Uterus (tissue), 4 donors: ENCODE measurements at places on chromosomes 2 and 18. TPM values are rescaled to one million over a fixed set of nuclear protein-coding genes. Genes with fewer than 3 reads are reported as not detected.

- DNase-seq: no peak
These were observed 122.3 kb upstream of the RAB6C start for GRCh38 chr2:129857200-129857599.

DNA sequence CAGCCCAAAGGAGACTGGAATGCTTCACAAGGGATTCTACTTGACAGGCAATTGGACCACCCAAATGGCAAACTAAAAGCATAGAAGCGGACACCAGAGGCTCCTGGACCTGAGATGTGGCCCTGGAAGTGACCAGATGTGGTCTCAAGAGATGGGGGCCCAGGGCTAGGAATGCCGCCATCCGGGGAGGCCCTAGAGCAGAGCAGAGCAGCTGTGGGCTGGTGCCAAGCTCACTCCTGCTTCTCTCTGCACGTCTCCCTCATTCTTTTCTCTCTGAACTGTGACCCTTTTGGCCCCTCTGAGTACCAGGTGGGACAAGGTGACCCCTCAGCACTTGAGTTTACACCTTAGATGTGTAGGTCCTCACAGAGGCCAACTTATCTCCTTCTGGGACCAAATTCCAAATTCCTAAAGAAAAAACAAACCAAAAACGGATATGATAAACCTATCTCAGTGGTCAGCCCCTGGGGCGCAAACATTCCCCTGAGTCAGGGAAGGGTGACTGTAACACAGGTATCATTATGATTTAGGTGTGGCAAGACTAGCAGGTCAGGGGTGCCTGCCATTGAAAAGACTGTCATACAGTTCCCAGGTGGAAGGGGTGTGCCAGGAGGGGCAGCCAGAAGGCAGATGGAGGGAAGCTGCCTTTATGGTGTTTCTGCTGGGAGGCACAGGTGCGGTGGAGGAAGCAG, 6.5 kb upstream of the IL1R2 start:
- no peak for DNase-seq

GRCh38 chr2:67848551-67849285, 214.1 kb downstream of the C1D start:
- DNase-seq: no peak

DNA sequence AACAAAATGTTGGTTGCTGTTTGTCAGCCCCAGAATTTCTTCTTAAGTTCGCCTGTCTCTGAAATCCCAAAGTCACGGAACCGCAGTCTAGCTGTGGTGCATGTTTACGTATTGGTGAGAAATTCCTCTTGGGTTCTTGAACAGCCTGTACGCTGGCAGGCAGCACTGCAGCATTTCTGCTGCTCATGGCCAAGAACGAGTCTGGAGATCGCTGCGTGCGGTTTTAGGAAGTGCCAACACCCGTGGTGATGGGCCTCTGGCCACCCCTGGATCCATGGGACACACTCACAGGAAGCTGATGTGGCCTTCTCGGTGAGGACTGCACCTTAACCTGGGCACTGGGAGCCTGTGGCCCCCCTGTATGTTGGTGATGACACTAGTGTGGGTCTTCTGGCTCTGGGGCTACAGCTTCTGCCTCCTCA, 23.7 kb downstream of the ASB1 start:
- no peak for DNase-seq

- no peak for DNase-seq
These were observed 1727.3 kb downstream of the SUCLG1 start for GRCh38 chr2:82731824-82732223.

Gene SH3BP4
- 21.8 TPM for total RNA-seq

Gene SERPINB2
- not detected for total RNA-seq
